ENCODE measurements at places on chromosomes 11 and 22.

DNA sequence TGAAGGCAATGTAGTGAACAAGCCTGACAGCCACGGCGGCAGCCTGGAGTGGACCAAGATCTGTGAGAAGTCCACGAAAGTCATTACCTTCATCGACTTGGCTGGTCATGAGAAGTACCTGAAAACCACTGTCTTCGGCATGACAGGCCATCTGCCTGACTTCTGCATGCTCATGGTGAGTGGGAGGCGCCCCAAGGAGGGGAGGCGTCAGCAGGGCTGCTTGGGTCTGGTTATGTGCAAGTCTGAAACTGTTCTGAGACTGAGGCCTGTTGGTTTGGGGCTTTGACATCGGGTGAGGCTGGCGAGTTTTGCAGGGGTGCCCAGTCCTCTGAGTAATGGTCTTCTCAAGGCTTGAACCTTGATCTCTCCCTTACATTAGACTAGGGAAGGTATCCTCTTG lies 11.1 kb downstream of the GTPBP1 start:
- no peak for DNase-seq

DNA sequence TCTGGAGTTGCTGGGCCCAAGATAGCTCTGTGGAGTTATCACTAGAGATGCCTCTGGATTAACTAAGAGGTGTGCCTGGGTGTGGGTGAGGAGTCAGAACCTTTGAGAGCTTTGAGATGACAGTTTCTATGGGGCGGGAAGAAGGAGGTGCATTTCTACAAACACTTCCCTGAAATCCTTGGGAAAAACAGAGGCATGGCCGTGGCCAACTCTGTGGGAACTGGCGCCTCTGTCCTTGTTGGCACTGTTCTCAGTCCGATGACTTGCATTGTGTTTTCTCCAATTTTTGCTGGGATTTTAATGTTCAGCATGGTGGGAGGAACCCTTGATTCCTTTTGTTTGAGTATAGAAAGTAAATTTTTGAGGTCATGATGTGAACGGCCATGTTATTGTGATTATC lies 115.8 kb upstream of the PARVA start:
- no peak for DNase-seq

- DNase-seq: no peak
Observed at GRCh38 chr22:35642305-35642741, 5.9 kb upstream of the APOL6 start.

DNA sequence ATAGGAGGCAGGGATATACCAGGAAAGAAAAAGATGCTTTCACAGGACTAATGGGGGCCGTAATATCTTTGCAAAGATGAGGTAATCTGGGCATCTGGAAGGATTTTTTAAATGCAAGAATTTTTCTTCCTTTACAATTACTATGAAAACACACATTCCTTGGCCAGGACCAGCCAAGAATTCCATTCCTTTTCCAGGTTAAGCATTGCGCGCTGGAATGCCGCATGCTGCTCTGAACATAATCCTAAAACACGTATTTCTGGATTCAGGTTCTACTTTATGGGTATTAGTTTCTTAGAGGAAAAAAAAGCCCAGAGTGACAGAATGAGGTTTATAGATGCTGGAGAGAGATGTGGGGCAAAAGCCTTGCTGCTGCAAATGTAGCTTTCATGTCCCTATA lies 99.4 kb upstream of the SORL1-AS1 start:
- no peak for DNase-seq

DNA sequence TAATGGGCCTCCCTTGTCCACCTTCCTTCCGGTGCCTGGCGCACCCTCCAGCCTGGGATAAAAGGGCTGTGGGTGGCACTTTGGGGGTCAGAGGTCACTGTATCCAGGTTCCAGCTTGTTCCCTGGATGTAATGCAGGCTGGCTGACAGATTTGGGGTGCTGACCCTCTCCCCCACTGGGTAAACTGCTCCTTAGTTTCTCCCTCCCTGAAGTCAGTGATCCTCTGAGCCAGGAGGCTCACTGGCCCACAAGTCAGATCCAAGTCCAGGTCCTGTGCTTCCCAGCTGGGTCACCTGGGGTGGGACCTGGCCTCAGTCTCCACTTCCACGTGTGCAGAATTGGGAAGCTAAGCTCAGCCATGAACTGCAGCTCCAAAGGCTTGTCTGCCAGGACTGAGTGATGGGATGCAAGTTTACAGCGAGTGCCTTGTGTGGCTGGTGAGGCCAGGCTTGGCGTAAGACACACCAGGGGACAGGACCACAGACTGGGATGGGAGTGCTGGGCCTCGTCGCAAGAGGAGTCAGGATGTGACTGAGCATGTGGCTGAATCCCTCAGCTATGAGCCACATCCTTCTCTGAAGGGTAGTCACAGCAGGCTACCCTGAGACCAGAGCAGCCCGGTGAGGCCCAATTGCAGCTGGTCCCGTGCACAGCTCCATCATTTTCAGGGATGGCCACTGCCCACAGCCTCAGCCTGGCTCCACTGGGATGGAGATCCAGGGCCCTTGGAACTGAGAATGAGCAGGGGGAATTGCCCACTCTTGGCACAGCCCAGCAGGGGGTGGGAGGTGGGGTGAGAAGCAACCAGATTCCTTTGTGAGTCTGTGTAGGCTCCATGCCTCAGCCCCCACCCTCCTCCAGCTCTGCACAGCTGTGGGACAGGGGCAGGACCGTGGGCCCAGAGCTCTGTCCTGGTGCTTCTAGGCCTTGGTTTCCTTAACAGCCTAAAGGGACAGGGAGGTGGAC lies 7.2 kb downstream of the SHISA8 start:
- DNase-seq: no peak

DNA sequence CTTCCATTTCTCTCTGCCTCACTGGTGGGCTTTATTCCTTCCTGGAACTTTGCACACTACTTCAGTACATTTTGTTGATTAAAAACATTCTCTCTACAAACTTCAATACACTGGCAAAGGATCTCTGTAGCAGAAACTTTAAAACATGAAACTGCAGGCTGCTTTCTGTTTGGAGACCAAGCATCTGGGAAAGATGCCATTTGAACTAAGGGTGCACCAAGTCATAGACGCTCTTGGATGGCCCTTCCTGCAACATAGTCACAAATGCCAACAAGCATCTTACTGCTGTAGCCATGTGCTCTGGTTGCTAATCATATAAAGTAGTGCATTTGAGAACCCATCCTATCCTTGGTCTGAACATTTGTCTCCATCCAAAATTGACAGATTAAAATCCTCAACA lies 56.4 kb downstream of the SNX19 start:
- DNase-seq: no peak

- DNase-seq: no peak
Observed at GRCh38 chr11:103556171-103556570, 446.9 kb downstream of the DYNC2H1 start.

DNA sequence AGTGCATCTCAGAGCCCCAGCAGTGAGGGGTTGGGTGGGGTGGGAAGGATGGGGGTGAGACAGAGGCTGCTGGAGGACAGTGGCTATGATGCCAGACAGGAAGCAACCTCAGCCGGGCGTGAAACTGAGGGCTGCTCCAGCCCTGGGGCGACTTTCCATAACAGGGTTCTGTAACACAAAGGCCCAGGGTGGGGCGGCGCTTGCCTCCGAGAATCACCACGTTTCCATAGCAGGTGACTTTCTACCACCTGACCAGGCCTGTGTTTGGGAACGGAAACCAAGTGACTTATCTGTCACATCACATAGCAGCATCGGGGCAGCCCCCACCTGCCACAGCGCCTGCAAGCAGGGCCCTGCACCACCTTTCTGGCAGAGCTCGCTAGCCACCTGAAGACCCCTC lies 85.8 kb downstream of the TRMU start:
- no peak for DNase-seq

GRCh38 chr11:117816846-117817367 lies 7.6 kb downstream of the FXYD2 start:
- no peak for DNase-seq

GRCh38 chr11:97118614-97119200 lies 728.9 kb downstream of the JRKL start:
- no peak for DNase-seq

GRCh38 chr11:83070731-83071566 lies 748 bp downstream of the RAB30 start:
- DNase-seq: peak; percentile 74

GRCh38 chr11:111329306-111330204 lies 31.2 kb downstream of the POU2AF3 start:
- peak; percentile 73 for DNase-seq

GRCh38 chr11:5737670-5738392 lies 1.6 kb downstream of the OR56B1 start:
- DNase-seq: no peak

- no peak for DNase-seq
Observed at GRCh38 chr11:66459138-66459778, 7.4 kb upstream of the PELI3 start.

DNA sequence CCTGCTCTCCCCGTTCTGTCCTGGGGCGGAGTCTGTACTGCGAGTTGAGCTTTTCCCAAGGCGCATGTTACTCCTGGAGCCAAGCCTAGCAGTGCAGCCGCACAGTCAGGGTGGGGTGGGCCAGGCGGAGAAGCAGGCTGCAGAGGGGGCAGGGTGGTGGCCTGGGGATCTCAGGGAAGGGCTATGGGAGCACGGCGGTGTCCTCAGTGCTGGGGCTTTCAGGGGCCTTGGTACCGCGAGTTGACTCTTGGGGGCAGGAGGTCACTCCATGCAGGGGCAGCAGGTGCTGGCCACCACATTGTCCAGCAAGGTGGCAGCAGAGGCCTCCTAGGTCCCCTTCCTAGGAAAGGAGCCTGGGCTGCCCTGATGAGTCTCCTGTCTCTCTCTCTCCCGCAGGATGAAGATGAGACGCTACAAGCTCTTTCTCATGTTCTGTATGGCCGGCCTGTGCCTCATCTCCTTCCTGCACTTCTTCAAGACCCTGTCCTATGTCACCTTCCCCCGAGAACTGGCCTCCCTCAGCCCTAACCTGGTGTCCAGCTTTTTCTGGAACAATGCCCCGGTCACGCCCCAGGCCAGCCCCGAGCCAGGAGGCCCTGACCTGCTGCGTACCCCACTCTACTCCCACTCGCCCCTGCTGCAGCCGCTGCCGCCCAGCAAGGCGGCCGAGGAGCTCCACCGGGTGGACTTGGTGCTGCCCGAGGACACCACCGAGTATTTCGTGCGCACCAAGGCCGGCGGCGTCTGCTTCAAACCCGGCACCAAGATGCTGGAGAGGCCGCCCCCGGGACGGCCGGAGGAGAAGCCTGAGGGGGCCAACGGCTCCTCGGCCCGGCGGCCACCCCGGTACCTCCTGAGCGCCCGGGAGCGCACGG lies 14.9 kb upstream of the MIEF1 start:
- DNase-seq: no peak

DNA sequence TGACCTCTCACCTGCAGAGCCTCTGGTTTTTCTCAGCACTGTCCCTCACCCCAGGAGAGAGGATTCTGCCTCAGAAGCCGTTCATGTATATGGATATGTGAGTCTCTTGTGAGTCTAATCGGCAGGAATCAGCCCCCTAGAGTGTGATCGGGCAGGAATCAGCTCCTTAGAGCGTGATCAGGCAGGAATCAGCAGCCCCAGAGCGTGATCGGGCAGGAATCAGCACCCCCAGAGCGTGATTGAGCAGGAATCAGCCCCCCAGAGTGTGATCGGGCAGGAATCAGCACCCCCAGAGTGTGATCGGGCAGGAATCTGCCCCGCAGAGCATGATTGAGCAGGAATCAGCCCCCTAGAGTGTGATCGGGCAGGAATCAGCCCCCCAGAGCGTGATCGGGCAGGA lies 80.0 kb upstream of the EIF3D start:
- no peak for DNase-seq

DNA sequence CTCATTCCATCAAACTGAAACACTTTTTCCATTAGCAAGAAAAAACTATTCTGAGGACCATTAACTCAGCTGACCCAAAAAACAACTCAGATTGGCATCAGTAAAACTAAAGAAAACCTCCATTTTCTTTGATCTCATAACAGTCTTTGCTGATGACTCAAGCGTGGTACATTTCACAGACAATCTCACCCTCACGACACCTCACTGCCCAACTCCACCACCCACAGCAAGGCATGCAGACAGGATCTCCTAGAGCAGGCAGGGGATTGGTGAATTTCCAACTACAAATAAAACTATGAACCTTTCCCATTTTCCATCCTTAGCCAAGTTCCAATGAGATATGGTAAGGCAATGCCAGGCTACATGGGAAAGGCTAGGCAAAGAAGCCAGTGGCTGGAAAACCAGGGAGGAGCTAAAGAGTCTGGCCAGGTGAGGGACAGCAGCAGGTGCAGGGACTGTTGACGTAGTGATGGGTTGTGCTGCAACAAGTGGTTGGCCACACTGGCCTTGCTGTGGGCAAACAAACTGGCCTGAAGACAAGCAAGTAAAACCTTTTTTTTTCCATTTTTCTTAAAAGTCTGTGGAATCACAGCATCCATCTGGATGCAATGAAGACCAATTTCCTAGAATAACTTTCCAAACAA lies 97.2 kb downstream of the SERGEF start:
- DNase-seq: no peak

DNA sequence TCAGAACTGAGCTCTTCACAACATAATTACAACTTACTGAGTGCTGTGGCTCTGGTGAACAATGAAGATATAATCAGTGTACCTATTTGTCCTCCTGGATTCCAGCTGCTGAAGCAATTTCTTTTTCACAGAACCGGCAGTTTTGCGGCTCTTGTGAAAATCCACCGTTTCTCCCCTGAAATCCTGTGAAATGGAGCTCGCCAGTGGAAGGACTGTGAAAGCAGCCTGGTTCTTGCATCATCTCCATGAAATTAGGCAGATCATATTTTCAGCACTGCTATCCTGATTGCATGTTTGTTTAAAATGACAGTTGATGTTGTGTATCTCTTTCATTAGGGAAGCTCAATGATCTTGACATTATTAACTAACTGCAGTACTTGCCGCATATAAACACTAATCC lies 120.2 kb upstream of the SNX19 start:
- DNase-seq: no peak

DNA sequence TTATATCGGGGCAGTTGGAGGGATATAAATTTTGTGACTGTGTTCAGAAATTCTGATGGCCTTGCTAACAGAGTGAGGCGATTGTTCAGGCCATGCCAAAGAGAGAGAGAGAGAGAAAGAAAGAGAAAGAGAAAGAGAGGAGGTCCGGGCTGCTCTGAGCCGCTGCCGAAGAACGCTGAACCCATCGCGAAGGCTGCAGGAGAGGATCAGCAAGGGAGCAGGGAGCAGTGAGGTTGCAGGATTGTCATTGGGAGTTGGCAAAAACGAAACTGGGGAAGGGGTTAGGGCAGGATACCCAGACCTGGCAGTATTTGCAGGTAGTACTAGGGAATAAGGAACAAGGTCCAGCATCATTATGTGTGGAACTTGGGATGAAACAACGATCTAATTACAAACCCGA lies 537.1 kb downstream of the INSC start:
- DNase-seq: no peak

DNA sequence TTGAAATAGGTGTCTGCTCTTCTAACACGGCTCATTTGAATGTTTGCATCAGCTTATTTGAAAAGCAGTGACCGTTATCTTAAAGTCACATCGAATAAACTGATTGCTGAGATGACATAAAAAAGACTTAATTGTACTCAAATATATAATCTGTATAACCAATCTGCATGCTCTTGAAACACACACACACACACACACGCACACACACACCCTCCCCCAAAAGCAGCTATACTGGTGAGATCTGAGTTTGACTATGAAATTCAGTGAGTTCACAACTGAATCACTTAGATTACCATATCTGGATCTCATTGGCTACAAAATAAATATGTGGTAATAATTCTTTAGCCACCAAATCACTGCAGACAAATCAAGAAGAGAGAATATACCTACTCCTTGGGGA lies 3.8 kb upstream of the IFTAP start:
- DNase-seq: no peak

GRCh38 chr11:9858822-9859221 lies 194.9 kb downstream of the SWAP70 start:
- DNase-seq: peak; percentile 73
